Fibroblast of skin of right quadriceps (primary cell): ENCODE measurements at places on chromosomes 1 and 21.

- DNase-seq, result no peak
Observed at GRCh38 chr1:237041461-237041794, 556 bp upstream of the RYR2 start.

GRCh38 chr1:60427194-60427593 lies 353.6 kb upstream of the C1orf87 start:
- no peak for DNase-seq

DNA sequence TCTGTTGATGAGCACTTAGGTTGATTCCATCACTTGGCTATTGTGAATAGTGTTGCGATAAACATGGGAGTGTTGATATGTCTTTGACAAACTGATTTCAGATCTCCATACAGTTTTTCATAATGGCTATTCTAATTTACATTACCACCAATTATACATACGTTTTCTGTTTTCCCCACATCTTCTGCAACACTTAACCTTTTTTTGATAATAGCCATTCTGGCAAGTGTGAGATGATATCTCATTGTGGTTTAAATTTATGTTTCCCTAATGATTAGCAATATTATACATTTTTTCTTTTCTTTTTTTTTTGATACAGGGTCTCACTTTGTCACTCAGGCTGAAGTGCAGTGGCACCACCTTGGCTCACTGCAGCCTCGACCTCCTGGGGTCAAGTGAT lies 17.0 kb downstream of the SNRPE start:
- no peak for DNase-seq

DNA sequence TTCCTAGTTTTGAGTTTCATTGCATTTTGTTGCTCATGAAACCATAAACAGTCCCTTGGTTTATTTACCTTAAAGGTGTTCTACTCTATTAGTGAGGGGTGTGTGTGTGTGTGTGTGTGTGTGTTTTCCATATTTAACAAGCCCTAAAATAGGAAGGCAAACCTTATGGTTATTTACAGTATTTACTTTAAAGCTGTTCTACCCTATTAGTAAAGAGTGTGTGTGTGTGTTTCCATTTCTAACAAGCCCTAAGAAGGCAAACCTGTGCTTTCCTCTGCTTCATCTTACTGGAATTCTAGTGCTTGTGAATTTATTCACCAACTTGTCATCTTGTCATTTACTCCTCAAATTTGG lies 53.6 kb downstream of the CTTNBP2NL start:
- DNase-seq, result no peak

- no peak for DNase-seq
Observed at GRCh38 chr21:42833859-42834725, 45.2 kb downstream of the WDR4 start.

- DNase-seq, result no peak
Observed at GRCh38 chr1:228358039-228358763, 48.4 kb downstream of the TRIM11 start.

DNA sequence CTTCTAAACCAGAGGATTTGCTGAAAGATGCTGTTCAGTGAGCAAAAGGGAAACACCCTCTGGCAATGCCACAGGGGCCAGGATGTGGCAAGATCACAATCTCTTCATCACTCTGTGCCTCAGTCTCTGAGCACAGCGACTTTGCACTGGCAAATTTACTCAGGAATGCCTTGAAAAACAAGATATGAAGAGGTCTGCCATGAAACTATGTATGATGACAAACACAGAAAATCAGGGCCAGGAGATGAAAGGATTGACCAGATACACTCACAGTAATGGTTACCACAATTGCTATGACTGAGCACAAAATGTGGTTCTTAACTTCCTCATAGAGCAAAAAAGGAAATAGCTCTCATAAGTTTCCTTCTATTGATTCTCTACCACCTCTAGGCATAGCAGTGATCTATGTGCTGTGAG lies 5.8 kb downstream of the TTC13 start:
- DNase-seq, result peak; percentile 17

GRCh38 chr1:210587566-210587965 lies 258.9 kb downstream of the HHAT start:
- peak; percentile 91 for DNase-seq

DNA sequence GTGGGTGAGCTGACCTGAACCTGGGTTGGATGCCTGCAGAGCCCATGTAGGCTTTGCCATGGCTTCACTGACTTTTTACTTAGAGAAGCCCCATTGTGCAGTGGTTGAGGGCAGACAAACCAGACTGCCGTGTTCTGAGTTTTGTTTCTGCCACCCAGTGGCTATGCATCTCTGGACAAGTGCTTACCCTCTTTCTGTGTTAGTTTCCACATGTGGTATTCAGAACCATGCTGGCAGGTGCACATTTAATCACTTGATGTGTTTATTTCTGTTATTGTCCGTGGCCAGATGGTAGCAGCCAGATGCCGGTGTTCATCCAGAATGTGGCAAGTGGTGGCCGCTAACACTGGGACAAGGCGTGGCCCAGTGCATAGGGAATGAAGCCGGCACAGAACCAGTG lies 10.3 kb upstream of the PTPN7 start:
- no peak for DNase-seq
